Heart left ventricle (tissue), 16 donors: ENCODE measurements at places on chromosomes 4 and X. TPM values are rescaled to one million over a fixed set of nuclear protein-coding genes. Genes with fewer than 3 reads are reported as not detected.

The TLL1 gene
- total RNA-seq = 2.8 TPM

The MSX1 gene
- total RNA-seq = 3.3 TPM

The STOX2 gene
- total RNA-seq = 12.6 TPM

The PNCK gene
- total RNA-seq = 6.6 TPM

The EDNRA gene
- total RNA-seq = 20.5 TPM

The AREG gene
- 1.9 TPM for total RNA-seq

The PDGFC gene
- total RNA-seq = 12.2 TPM

The GPR119 gene
- not detected for total RNA-seq

The MTMR8 gene
- total RNA-seq = 0.19 TPM
